ENCODE measurements at places on chromosomes 7 and 10. TPM values are rescaled to one million over a fixed set of nuclear protein-coding genes. Genes with fewer than 3 reads are reported as not detected.

- H3K27ac ChIP-seq: peak overlapping the region; percentile 89
- H3K4me1 ChIP-seq: peaks cover 23% of the 10 kb centered on the region
- DNase-seq: no peak
- no peaks in the 10 kb centered on the region for H3K27me3 ChIP-seq
- H3K36me3 ChIP-seq: peaks cover 36% of the 10 kb centered on the region
Observed at GRCh38 chr10:125720002-125720382, 483 bp downstream of the EDRF1 start.

DNA sequence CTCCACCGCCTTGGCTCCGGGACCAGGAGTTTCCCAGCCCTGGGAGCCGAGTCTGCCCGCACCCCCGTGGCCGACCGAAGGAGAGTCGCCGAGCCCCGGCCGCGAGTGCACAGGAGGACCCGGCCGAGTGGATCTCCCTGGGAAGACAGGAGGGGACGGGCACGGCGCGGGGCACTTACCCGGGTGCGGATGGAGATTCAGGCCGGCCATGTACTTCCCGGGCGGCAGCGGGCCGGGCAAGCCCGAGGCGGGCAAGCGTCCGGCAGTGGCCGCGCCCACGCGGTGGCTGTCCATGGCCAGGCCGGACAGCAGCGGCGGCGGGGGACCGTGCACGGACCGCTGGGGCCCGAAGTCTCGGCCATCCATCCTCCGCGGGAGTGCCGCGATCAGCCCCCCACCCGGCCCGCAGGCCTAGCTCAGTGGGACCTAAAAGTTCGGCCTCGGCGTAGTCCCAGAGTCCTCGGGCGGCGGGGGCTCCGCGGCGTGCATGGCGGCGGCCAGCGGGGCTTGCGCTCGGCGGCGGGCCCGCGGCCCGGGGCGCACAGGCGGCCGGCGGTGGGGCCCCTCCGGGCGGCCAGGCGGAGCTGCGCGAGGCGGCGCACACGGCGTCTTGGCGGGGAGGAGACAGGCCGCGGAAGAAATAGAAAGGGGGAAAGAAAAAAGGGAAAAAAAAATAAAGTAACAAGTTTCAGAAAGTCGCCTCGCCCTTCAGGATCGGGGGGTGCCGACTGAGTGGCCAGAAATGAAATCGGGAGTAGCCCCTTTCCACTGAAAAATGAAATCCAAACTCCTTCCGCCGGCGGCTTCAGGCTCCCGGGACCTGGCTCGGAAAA is 2.5 kb downstream of the TNRC18 start:
- peaks cover 71% of the 10 kb centered on the region for H3K4me1 ChIP-seq
- H3K27ac ChIP-seq: peak overlapping the region; percentile 11
- H3K27me3 ChIP-seq: peaks cover 61% of the 10 kb centered on the region
- H3K36me3 ChIP-seq: no peaks in the 10 kb centered on the region
- H3K4me3 ChIP-seq: peak overlapping the region; percentile 47

Gene C1QL3
- 0.29 TPM for total RNA-seq

Gene GDF2
- total RNA-seq: not detected

DNA sequence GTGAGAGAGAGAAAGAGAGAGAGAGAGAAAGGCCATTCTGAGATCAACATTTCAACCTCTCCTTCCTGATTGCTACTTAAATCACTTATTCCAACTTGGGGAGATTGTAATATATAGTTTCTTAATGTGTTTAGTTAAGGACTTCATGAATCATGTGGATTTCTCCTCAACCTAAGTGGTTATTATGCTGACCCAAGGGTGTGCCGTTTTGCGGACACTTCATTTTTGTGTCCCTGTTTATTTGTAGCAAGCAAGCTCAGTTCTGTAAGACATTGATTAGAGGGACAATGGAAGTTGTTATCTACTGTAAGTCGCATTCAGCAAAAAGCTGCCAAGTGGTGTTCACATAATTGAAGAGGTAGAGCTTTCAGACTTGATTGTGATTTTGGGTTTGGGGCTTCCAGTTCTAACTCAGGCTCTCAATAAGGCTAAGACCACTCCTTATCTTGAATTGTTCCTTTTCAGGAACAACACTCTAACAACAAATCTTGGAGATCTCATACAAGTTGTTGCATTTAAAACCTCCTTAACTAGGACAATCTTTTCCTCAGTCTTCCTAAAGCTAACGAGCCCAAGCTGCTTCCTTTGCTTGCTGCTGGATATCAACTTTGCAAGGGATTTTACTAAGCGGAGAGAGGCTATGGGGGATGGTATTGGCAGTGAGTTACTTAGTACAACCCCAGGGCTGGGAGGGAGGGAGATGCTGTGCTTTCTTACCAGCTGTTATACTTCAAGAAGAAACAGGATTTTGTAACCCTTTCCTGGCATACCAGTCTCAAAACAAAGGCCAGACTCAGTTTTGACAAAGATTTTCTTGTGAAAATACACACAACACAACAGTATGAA is 19.8 kb upstream of the COL1A2 start:
- no peak overlapping the region for H3K27ac ChIP-seq
- no peak overlapping the region for H3K4me3 ChIP-seq
- no peaks in the 10 kb centered on the region for H3K27me3 ChIP-seq
- no peak for DNase-seq
- H3K36me3 ChIP-seq: no peaks in the 10 kb centered on the region

Gene HMX2
- not detected for total RNA-seq
